ENCODE measurements at places on chromosomes 4 and X. TPM values are rescaled to one million over a fixed set of nuclear protein-coding genes. Genes with fewer than 3 reads are reported as not detected.

DNA sequence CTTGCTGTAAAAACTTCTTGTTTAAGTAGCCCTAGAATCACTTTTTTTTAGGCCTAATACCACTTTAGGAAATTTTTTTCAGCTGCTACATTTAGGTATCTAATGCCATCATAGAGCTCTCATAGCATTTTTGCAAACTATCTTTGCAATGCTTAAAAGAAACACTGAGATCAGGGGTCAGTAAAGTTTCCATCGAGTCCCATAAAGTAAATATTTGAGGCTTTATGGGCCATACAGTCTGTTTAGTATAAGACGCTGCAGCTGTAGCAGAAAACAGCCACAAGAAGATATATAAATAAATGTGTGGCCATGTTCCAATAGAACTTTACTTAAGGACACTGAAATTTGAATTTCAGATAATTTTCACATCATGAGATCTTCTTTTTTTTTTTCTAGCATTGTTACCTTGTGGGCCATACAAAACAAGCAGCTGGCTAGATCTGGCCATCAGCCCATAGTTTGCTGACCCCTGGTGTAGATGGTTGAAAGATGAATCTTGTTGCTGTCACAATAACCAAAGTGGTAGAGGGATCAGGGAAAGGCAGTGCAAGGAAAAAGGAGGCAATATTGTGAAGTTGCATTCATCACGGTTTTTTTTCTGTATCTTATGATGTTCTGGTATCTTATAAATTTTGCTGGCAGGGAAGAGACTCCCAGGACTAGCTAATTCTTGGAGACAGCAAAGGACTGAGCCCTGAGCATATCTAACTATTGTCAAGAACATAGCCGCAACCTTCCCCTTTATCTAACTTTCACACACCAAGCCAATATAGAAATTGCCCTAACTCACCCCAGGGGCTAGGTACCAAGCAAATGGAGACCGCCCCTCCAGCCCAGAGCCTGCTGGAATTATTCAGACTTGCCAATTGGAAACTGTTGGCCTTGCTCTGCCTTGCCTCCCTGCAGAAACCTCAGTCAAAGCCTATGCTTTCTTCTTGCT lies 46.6 kb downstream of the RASGEF1B start:
- DNase-seq: no peak

The DCAF4L1 gene
- not detected for total RNA-seq

GRCh38 chr4:55837903-55838302 lies 15.5 kb upstream of the EXOC1 start:
- DNase-seq: no peak

- DNase-seq: no peak
Observed at GRCh38 chr4:176001151-176002006, 64.3 kb upstream of the WDR17 start.

The ABCD1 gene
- 13.0 TPM for total RNA-seq

DNA sequence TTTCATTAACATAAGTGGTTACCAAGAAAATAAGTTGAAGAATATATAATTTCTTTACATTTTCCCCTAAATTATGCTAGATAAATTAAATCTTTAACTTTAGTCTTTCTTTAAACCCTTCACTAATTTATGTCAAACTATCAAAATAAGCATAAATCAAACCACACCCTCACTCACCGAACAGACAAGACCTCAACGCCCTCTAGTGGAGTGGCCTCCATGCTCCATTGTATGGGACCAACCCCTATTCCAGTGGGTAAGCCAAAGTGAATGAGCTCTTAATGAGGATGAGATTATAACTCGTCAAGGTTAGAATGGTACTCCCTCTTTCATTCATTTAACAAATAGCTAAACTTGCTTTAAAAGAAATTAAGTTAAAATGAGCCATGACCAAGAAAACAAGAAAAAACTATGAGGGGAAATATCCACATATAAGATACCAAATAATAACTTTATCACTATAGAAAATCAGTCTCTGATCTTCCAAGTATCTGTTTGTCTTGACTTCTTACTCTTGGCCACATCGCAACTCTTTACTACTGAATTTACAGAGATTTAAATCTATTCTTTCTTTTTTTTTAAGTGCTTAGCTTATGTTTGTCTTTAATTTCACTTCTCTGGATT lies 15.6 kb upstream of the BBS12 start:
- DNase-seq: no peak

- peak; percentile 52 for DNase-seq
Observed at GRCh38 chr4:148443512-148444295, 1.5 kb upstream of the NR3C2 start.

The ADH1B gene
- total RNA-seq: 43.9 TPM

DNA sequence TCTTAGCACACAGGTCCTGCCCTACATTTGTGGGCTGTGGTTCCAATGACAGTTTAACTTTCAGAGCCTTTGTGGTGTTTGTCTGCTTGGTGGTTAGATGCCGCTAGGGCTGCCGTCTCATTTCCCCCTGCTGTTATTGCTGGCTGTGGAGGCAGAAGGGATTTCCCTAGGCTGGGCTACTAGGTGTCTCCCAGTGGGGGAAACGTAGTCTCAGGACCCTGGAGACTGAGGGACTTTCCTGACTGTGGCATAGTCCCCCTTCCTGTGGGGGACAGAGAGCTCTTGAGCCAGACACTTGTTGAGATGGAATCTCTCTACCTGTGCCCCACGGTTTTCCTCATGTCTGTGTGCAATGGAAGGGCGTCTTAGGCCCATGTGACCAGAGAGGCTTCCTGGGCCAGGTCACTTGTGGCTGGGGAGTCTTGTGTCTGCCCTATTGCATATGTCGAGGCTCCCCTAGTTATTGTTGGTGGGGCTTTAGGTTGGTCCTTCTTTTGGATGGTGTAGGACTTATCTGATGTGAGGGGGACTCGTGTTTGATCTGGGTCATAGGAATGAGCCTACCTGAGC lies 68.2 kb downstream of the ARHGAP10 start:
- no peak for DNase-seq

DNA sequence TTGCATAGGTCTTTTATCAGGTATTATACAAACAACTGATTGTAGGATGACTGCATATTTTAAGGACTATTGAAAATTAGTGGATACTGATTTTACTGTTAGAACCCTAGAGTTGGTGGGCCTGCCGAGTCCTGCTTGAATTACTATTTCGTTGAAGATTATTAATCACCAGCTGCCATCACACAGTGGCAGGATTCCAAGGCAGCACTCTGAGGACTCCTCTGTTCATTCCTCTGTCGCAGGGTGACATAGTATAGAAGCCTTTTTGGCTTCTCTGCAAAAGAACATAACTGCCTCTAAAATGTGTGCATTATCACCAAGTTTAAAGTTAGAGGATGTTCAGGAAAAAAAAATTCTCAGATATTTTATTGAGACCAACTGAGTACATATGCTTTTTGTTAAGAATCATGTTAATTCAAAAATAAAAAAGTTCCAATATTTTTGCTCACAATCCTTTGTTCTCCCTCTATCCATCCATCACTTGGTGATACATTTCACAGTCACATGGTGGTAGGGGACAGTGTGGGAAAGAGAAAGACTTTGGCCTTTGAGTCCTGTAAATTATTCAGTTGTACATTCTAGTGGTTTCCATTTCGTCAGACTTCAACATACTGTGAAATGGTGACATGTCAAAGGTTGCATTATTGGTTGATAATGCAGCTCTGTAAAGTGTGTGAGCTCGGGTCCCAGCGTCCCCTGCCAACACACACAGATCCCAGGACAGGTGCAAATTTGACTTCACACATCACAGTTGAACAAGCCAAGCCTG lies 332.5 kb downstream of the GRID2 start:
- no peak for DNase-seq

The C4orf54 gene
- total RNA-seq: not detected

DNA sequence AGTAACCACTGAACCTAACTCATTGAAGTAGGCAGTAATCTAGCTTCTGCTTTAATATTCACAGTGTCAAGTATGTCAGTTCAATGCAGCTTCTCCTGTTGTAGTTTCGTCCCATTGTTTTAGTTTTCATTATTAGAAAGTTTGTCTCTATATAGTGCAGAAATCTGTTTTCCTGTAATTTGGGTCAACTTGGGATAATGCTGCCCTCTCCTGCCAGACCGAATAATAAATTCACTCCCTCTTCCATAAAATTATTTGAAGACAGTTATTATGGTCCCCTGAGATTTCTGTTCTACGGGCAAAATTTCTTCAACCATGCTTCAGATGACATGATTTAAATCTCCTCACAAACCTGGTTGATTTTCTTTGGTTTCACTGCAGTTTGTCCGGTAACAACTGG lies 4.6 kb upstream of the LUZP4 start:
- DNase-seq: no peak

- DNase-seq: no peak
Observed at GRCh38 chr4:125016892-125017299, 297.9 kb upstream of the FAT4 start.

DNA sequence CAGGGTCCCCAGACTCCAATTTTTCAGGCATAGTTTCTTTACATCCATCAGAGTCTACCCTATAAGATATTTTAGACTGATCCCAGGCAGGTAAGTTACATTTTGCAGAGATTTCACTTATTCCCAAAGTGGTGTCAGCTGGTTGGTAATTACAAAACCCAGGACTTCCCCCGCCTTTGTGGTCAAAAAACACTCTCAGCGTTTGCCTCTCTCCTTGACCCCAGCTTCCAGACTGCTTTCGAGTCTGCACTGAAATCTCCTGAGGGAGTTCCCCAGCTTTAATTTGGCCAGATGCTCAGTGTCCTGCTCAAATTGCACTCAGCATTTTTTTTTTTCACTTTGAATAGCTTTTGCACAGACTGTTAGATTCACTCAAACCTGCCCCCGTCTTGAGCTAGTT lies 11.2 kb upstream of the AMOT start:
- DNase-seq: no peak

- peak; percentile 25 for DNase-seq
Observed at GRCh38 chrX:24260842-24261550, 52.9 kb downstream of the SUPT20HL2 start.

DNA sequence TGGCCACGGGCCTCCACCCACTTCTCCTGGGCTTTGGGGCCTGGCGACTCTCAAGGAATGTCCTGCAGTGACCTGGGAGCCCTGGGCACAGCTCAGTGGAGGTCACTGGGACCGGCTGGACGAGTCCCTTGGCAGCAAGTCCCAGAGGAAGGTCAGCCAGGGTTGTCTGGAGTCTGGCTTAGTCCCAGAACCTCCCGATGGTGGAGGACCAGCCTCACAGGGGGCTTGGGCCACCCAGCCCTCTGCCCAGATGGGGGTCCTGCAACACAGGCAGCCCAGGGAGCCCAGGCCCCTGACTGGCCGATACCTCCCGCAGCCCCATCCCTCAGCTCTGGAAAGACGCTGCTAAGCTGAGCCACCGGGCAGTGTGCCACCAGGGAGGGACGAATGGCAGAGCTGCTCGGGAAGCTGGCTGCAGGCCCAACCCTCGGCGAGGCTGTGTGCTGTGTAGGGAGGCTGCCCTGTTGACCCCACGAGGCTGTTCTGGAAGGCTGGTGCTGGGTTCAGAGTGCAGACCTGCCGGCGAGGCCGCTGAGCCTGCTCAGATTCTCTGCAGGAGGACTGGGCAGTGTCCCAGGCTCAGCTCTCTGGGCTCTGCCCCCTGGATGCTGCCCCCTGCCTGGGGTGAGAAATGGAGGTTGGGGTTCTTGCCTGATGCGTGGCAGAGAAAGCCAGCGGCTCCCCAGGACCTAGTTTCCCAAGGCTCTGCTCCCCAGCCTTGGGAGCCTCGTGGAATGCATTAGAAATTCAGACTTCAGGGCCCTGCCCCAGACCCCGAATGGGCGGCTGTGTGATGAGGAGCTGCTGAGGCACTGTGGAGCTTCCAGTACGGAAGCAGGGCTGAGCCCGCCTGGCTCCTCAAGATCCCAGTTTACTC lies 61.7 kb downstream of the ADRA2C start:
- peak; percentile 89 for DNase-seq

The NHSL2 gene
- total RNA-seq: 1.2 TPM

The UCP1 gene
- total RNA-seq: not detected

GRCh38 chr4:113145519-113146291 lies 96.3 kb downstream of the ANK2 start:
- DNase-seq: no peak

GRCh38 chr4:76208005-76208765 lies 5.4 kb downstream of the SCARB2 start:
- peak; percentile 79 for DNase-seq

The PALLD gene
- total RNA-seq: 112 TPM

- no peak for DNase-seq
Observed at GRCh38 chrX:132924426-132924825, 34.0 kb downstream of the HS6ST2 start.

Measured in mucosa of descending colon (tissue), 3 donors.